ENCODE measurements at places on chromosomes 2 and 18.

GRCh38 chr2:70095720-70096670 lies 8.7 kb downstream of the PCBP1 start:
- no peak for DNase-seq
- no peaks in the 10 kb centered on the region for H3K27me3 ChIP-seq
- no peak overlapping the region for H3K4me3 ChIP-seq
- H3K36me3 ChIP-seq: no peaks in the 10 kb centered on the region
- peak overlapping the region; percentile 53 for H3K27ac ChIP-seq

- no peaks in the 10 kb centered on the region for H3K27me3 ChIP-seq
- no peaks in the 10 kb centered on the region for H3K36me3 ChIP-seq
- no peak overlapping the region for H3K4me3 ChIP-seq
- no peaks in the 10 kb centered on the region for H3K4me1 ChIP-seq
Measured at GRCh38 chr2:172219201-172219600, 116.5 kb upstream of the DLX2 start.

GRCh38 chr18:27666016-27666415 lies 480.9 kb upstream of the CHST9 start:
- no peak overlapping the region for H3K4me3 ChIP-seq
- DNase-seq: no peak
- no peak overlapping the region for H3K27ac ChIP-seq
- H3K4me1 ChIP-seq: no peaks in the 10 kb centered on the region
- no peaks in the 10 kb centered on the region for H3K36me3 ChIP-seq

DNA sequence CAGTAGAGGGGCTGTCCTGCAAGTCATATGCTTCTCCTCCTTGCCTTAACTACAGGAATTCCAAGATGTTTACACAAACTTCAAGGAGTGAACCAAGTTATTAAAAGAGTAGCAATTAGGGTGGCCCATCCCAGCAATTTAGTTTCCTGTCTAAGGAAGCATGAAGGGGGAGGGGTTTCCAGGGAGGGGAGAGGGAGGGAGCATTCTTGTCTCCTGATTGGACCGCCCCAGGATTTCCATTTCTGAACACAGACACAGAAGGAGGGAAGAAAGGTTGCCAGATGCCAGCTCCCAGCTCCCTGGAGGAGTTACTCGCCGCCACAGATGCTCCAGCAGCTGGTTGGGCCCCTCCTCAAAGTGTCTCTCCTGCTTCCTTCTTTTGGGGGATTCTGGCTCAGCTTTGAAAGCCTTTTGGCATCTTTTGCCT lies 107.6 kb downstream of the TRIB2 start:
- H3K36me3 ChIP-seq: no peaks in the 10 kb centered on the region
- H3K27me3 ChIP-seq: no peaks in the 10 kb centered on the region
- no peak for DNase-seq
- no peak overlapping the region for H3K4me3 ChIP-seq
- H3K27ac ChIP-seq: peak overlapping the region; percentile 44

DNA sequence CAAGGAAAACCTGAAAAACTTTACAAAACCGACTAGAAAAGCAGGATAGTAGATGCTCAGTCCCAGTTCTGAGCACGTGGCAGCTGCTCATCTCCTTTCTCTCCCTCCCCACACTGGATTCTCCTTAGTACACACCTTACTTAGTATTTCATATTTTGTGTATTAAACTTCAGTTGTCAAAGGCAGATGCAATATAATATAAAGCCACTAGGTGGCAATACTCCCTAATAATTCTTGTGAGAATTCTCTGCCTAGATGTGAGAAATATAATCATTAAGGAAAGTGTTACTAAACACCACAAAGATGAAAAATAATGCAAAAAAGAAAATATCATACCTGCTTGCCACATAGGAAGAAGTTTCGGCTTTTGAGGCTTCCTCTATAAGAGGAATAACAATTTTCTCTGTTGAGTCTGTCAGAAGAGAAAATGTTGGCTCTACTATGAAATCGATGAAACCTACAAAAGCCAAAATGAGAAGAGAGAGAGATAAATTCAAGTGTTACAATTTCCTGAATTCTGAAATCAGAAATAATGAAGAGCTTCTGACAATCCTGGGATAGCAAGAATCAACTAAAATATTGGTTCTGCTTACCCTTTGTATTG lies 200.6 kb downstream of the PPP1R1C start:
- H3K27me3 ChIP-seq: no peaks in the 10 kb centered on the region
- no peak for DNase-seq
- no peak overlapping the region for H3K27ac ChIP-seq
- no peaks in the 10 kb centered on the region for H3K4me1 ChIP-seq

All from colonic mucosa (tissue), 4 donors.